Inflammatory macrophage treated with lipopolysaccharide for 4 hours (primary cell): ENCODE measurements at places on chromosomes 3 and 15.

DNA sequence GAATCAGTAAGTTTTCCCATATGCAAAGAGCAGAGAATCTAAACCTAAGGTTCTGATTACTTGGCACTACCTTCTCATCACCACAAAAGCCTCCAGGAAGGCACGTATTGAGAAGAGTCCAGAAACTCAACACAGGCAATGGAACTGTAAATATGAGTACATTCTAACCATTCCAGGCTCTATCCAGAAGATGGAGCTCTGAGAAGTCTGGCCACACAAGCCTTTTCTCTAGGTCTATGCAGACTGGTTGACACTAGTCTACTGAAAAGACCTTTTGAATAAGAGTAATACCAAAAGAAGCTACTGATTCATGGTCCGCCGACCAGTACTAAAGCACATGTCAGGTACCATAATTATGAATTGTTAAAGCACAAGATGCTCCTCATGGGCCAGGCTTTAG lies 12.2 kb upstream of the NCKIPSD start:
- DNase-seq, result no peak

DNA sequence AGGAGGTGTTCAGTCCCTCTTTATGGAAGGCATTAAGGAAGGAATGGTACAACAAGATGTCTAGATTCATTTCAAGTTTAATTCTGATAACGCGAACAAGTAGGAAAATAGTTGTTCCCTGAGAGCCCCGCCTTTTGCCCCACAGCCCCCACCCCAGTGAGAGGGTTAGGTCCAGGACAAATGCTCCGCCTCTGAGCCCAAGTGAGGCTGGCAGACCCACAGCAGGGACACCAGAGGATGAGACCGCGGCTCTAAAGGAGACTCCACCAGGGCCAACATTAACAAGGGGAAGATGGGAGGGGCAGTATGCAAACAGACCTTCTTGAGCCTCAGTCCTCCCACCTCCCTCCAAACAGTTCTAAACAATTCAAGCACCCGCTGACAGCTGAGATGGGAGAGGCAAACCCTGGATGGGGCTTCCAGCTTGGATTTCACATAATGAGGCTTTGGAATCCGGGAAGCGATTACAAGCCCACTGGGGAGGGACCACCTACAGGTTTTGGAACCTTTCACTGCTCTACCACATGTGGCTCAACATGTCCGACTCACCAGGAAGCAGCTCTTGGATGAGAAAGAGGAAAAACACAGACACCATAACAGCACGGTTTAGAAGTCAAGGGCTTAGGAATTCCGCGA lies 42.9 kb upstream of the IREB2 start:
- DNase-seq, result no peak

DNA sequence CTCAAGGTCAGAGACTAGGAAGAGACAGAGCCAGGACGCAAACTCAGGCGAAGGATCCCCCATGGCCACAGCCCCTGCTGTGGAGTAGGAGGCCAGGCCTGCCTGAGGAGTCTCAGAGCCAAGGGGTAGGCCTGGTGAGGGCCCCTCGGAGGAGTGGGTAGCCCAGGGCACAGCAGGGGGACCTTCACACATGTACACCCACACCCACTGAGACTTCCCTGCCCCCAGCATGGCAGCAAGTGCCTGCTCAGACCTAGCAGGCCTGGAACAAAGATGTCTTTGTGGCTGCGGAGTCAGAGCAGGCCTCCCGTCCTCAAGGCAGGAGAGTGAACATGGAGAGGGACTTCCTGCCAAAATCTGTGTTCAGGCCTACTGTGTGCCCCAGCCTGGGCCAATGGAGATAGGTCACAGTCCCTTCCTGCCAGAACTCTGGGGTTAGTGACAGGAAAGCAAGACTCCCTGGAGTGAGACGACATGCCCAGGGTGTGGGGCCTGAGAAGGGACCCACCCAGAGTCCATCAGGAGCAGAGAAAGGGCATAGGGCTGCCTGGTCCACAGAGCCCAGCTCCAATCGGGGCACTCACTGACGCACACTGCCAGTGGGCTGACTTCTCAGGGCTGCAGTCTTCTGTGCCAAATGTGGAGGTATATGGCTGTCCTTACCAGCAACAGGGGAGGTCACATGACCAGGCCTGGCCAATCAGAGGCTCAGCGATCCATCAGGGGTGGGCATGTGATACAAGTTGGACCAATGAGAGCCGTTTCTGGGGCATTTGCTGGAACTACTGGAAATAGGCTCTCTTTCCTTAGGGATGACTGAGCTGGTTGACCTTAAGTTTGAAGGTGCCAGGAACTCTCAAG lies 2.3 kb downstream of the GRIP2 start:
- no peak for DNase-seq

DNA sequence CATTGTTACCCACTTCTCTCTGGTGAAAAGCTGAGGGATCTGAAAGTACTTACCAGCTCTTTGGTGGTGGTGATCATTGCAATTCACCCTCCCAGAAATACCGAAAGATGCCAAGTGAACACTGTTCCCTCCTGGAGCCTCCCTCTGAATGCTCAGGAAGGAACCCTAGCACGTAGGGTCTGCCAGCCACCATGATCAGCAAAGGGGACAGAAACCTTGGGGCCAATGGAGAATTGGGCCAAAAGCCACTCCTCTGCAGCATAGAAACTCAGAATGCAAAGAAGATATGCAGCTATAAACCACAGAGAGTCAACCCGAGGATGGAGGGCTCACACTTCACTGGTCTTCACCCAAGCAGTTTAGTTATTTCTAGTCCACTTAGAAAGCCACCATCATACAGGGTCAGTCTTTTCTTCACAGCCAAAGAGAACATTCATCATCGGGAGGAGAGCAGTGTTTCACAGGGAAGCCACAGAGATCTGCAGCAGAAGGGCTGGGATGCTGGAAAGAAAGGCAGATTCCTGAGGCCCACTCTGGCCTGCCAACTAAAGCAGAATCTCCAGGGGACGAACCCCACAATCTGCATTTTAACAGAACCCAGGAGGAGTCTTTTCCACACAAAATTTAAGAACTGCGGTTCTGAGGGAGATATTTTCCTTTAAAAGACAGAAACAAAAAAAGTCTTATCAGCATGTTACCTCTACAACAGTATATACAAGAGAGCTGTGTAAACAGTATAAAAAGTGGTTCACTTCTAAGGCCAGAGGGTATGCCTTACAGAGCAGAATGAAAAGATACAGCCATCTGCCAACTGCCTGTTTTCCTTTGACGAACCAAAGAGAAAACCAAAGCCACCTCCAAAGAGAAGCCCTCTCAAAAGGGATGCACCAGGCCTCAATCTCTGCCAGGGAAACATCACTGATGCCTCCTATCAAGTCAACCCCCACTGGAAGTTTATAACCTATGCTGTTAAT lies 11.3 kb downstream of the TBC1D2B start:
- DNase-seq, result no peak

GRCh38 chr3:4809922-4810321 lies 169.3 kb upstream of the BHLHE40 start:
- no peak for DNase-seq

DNA sequence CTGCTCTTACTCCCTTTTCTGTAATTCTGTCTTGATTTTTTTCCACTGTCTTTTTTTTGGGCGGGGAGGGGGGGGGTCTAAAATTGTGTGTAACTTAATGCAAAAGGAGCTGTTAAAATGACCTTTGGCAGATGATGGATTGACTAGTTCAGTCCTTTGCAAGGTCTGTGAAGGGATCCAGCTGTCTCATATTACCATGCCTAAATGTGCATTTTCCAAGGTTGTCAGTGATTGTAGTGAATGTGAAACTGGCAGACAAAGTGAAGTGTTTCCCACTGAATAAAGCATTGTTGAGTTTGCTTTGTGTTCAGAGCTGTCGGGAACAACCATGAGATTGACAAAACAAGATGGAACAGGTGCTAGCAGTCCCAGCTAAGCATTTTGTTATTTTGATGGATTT lies 110.1 kb upstream of the SKOR1 start:
- DNase-seq, result no peak

- DNase-seq, result no peak
These were observed 134.8 kb upstream of the ANKRD28 start for GRCh38 chr3:15932348-15933300.

DNA sequence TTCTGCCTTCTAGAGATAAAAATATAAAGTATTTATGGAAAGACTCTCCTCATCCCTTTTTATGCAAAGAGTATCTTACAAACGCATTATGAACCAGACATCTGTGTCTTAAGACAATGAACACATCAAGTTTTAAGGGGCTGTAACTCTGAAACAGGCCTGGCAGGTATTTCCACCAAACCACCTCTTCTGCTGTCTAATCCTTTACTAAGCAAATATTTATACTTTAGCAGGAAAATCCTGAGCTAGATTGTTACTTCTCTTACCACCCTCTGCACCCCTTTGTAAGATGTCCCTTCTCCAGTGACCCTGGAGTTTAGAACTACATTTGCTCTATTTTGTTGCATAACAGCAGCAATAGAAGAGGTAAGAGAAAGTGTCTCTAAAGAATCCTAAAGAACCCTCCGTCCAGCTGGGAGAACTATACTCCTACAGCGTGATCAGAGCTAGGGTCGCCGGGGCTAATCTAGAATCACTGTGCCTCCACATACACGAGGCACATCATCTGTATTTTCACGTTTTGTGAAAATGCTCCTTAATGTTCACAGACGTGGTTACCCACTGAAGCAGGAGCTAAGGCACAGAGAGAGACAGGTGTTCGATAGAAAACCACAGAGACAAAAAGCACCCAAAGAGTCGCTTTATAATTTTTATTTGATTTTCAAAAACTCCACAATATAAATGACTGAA lies 129.6 kb downstream of the FOXP1 start:
- DNase-seq, result no peak

DNA sequence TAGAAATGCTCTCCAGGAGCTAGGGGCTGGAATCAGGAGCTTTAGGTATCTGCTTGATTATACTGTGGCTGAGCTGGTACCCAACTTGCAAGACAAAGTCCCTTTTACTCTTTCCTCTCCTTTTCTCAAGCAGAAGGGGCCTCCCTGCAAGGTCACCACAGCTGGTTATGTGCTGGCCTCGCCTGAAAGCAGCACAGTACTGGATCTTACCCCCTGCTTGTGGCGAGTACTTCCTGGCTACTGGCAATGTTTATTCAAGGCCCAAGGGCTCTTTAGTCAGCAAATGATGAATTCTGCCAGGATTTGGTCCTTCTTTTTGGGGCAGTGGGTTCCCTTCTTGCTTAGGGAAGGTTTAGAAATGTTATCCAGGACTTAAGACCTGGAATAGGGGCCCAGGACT lies 234.6 kb downstream of the RAP2B start:
- no peak for DNase-seq
